ENCODE measurements at places on chromosomes 3 and 15.

GRCh38 chr3:171132873-171133272 is 106.4 kb upstream of the SLC2A2 start:
- DNase-seq: no peak

DNA sequence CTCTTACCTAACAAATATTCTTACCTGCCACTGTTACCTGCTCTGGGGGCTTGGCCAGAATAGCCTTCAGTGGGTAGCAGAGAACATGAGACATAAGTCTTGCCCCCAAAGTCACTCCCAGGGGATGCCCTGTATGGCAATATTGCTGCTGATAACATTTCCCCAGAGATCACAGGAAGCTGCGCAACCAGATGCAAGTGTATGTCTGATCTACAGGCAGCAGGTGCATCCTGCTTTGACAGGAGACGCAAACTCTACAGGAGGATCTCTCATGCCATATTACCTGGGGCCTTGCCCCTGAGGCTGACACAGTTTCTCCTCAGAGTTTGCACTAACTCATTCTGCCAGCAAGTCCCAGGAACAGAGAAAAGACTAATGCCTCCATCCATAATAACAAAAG is 174.4 kb upstream of the LPP start:
- no peak for DNase-seq

DNA sequence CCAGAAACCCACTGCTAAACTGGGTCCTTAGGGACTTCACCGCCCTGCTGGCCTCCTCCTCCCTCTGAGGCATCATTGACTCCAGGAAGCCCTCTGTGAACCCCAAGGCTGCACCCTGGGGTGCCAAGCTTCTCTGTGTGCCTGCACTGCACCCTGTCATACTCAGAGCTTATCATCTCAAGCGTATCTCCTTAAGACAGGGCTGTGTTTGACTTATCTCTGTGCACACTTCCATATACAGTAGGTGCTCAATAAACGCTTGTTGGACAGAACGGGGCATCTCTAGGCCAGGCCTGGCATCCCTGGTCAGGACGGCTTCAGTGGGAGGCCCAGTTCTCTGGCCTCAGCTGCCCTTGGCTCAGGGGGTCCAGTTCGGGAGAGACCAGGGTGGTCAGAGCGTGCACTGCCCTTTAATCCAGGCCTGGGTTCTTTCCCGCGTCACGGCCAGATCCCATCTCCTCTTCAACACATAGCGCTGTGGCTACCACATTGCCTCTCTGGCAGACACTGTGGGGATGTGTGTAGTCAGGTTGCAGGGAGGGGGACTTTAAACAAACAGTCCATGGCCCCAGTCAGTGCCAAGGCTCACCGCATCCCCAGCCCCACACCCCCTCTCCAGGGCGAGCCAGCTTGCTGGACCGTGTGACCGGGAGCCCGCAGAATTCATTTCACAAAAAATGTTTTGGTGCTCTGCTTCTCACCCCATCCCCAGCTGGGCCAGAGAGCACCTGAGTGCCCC is 33.4 kb downstream of the MAGEF1 start:
- no peak for DNase-seq

GRCh38 chr3:162302983-162303624 is 806.5 kb downstream of the OTOL1 start:
- no peak for DNase-seq

DNA sequence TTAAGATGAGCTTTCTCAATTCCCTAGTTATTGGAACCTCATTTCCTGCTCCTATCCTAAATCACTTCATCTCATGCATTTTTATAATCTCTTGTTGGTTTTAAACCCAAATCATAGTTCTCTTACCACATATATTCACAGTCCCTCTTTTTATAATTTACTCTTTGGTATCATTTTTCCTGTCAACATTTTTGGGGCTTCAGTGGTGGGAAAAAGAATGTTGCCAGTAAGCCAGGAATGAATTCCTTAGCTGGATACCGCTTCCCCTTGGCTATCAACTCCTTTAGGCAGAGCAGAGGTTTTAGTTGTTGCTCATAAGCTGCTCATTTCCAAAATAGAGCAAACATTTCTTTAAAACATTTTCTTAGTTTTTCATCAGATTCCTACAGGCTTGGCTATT is 112.3 kb downstream of the GALK2 start:
- DNase-seq: no peak

- DNase-seq: no peak
These were observed 36.5 kb downstream of the FSIP1 start for GRCh38 chr15:39746176-39746575.

DNA sequence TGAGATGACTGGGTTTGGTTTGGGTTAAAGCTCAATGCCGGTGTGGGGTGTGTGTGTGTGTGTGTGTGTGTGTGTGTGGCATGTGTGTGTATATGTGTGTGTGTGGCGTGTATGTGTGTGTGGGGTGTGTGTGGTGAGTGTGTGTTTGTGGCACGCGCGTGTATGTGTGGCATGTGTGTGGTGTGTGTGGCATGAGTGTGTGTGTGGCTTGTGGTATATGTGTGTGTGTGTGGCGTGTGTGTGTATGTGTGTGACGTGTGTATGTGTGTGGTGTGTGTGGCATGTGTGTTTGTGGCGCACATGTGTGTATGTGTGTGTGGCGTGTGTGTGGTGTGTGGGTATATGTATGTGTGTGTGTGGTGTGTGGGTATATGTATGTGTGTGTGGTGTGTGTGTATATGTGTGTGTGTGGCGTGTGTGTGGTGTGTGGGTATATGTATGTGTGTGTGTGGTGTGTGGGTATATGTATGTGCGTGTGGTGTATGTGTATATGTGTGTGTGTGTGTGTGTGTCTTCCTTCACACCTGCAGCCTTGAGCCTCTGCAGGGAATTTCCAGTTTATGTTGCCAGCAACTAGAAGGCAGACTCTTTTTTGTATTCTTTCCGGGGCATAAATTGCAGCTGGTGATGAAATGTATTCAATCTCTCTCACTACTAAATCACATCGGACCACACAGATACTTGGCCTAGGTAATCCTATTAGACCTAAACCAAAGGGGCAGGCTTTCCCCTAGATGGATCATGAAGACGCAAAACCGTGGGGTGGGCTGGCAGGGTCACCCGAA is 34.8 kb downstream of the CHRD start:
- no peak for DNase-seq

- no peak for DNase-seq
These were observed 42.9 kb downstream of the CDIN1 start for GRCh38 chr15:36622197-36622795.

- peak; percentile 49 for DNase-seq
These were observed 907.4 kb downstream of the FHIT start for GRCh38 chr3:60343831-60344230.

DNA sequence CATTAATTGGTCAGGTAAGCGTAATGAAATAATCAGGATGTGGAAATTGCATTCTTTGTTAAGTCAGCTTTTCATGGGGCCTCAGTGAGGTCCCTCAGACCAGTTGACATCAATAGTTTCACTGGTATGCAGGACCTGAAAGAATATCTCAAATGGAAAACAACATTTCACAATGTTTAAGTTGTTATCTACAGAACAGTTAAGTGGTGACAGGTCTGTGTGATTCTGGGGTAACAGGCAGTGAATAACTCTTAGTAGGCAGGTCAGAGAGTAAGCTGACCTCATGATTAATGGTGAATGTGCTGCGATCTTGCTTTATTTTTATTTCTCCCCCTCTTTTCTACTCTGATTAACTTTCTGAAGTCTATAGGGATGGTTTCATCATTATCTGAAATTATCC is 28.9 kb upstream of the ACP3 start:
- no peak for DNase-seq

DNA sequence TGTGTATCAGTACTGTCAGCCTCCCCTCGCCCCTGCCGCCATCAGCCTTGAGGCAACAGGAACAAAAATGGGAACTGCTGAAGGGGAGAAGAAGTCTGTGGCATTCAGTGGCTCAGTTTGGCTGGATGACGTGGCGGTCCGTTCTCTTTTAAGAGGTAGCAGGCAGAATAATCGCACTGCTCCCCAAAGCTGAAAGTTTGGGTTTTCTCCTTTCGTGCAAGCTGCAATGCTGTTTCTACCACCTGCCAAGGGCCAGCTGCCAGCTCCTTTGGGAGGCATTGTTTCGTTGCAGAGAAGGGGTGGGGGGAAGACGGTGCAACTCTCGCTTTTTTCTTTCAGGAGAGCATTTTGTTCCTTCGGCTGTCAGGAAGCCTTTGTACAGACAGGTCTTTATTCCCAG is 369.6 kb upstream of the RORA start:
- DNase-seq: no peak

- no peak for DNase-seq
These were observed 6.3 kb downstream of the EFCAB12 start for GRCh38 chr3:129421988-129422745.

DNA sequence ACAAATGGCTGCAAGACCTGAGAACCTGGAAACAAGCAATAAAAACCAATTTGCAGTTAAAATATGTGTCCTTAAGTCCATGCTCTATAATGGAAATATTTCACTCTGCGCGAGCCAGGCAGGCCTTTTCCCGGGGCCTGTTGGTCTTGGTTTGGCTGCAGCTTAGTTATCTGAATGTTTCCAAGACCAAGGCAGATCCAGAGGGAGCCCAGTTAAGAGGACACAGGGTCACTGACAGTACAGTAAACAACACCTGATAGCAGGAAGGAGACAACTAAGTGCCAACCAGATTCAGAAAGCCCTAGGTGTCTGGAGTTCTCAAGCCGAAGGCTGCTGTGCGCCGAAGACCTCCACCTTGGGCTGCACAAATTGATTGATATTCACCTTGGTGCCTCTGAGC is 32.8 kb downstream of the THSD4 start:
- DNase-seq: no peak

DNA sequence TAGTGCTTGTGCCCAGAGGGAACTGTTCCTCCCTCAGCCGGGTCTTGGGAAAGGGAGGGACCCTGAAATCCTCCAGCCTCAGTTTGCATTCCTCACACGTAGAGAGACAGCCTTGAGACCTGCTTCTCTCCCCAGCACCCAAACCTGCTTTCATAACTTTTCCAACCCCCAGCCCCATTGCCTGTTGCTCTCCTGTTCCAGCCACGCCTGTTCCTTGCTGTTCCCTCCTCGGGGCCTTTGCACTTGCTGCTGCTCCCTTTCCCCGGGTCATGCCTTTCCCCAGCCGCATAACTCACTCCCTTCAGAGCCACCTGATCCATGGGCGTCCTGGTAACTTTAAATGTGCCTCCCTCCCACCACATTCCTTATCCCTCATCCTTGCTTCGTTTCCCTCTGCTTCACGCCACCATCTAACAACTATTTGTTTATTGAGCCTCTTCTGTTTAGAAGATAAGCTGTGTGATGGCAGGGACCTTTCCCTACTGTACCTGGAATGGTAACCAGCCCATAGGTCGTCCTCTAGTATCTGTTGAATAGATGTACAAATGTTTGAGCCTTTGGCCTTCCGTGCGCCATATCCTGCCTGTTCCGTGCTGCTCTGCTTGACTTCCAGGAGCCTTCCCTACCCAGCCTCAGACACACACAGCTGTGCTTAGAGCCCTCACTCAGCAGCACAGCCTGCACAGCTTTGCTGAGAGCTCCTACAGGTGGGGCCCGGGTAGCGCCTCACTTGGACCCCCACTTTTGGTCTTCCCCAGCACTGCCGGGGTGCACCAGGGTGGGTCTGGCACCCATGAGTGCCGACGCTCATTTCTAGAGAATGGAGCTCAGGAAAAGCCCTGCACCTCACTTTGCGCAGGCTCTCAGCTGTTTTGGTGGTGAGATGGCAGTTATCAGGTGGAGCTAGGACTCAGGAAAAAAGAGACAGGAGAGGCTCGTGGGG is 60.2 kb downstream of the SCN5A start:
- no peak for DNase-seq

DNA sequence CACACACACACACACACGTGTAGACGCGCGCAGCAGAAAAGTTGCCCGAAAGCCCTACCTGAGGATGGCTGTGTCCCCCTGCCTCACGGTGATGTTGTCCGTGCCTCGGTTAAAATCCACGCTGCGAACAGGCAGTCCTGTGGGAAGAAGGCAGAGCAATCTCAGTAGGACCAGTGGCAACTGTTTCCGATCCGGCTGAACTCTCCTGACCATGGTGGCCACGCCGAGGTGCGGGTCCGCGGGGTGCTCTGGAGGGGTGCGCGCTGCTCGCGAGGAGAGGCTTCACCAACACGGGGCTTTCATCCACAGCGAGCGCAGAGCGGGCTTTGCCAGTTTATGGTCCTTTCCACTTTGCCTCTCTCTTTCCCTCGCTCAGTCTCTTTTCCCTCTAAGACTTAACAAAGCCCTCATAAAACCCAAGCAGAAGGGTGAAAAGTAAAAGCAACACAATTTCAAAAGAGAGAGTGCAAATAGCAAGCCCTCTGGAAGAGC is 422 bp downstream of the LSAMP start:
- no peak for DNase-seq

- DNase-seq: no peak
These were observed 56.2 kb downstream of the ITGA11 start for GRCh38 chr15:68375716-68376220.

DNA sequence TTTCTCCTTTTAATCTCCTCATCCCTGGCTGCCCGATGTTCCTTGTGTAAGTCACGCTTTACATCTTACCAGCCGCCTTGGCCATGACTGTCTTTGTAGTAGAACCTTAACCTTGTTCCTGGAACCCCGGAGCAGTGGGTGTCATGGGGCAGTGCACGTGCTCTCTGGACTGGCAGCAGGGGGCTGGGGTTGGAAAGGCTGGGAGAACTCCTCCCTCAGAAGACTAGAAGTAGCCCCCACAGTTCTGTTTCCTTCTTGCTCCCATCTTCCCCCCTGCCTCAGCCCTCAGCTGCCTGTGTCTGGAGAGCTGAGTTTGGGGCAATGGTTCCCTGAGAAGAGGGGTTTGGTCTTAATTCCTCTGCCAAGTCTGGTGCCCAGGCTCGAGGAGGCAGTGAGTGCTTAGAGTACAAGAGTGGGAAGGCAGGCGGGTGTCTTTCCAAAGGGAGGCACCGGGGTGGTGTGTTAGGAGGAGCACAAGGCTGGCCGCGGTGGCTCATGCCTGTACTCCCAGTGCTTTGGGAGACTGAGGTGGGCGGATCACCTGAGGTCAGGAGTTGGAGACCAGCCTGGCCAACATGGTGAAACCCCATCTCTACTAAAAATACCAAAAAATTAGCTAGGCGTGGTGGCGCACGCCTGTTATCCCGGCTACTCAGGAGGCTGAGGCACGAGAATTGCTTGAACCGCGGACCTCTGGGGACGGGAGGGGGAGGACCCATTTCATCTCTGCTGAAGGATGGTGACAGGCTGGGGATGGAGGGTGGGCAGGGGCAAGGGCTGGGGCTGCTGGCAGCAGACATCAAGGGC is 100.4 kb downstream of the VGLL4 start:
- DNase-seq: no peak

Measured in NCI-H446 treated with DMSO at 0.1 percent for 48 hours (cell line).